ENCODE measurements at places on chromosomes 12 and 14.
A peak's percentile ranks its signal among the peaks of the same experiment; 100 is the strongest.

DNA sequence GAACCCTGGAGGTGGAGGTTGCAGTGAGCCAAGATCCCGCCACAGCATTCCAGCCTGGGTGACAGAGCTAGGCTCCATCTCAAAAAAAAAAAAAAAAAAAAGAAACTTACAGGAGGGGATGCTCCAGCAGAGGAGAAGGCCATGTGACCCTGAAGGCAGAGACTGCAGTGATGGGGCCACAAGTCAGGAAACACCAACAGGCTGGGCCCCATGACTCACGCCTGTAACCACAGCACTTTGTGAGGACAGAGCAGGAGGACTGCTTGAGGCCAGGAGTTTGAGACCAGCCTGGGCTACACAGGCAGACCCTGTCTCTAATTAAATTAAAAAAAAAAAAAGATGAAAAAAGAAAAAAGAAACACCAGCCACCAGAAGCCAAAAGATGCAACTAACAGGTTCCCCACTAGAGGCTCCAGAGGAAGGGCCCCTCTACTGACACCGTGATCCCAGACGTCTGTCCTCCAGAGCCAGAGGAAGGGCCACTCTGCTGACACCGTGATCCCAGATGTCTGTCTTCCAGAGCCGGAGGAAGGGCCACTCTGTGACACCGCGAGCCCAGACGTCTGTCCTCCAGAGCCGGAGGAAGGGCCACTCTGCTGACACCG is 9.1 kb upstream of the GLT1D1 start:
- no peak for DNase-seq

- DNase-seq, result no peak
Observed at GRCh38 chr14:76293923-76294322, 82.0 kb upstream of the ESRRB start.

GRCh38 chr12:15931590-15932053 is 20.5 kb downstream of the DERA start:
- DNase-seq, result no peak

DNA sequence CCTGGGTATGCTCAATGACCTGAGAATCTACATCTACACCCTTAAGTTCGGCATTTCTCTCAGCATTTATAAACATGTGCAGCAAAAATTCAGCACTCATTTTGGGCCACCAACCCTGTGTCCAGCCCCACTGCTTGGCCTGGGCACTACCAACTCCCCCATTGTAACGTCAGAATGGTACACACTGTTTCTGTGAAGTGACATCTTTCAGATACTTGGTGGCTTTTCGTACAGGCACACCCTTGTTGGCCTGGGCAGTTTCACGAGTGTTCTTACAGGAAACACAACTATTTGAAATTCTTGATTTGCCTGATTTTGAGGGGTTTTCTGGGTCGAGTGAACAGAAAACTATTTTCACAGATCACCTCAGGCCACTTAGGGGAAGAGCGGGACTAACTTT is 46.0 kb downstream of the TSHR start:
- DNase-seq, result no peak

GRCh38 chr14:23141706-23142444 is 22.8 kb upstream of the CEBPE start:
- DNase-seq, result peak; percentile 81

GRCh38 chr14:100294213-100294962 is 11.9 kb downstream of the SLC25A29 start:
- peak; percentile 58 for DNase-seq

DNA sequence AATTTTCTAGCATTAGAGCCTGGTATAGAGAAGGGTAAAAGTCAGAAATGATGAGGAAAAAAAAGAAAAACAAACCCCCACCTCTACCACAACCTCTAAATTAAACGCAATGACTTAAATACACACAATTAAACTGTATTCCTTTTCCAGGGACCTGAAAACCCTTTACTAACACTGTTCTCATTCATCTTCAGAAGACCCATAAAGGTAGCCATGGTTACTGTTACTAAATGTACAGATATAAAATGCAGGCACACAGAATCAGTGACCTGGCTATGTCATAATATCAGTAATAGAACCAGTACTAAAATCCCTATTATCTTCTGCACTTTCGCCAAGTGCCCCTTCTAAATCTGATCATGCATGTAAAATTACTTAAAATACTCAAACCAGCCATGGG is 1.4 kb downstream of the ACIN1 start:
- DNase-seq, result no peak
